ENCODE measurements at places on chromosomes 7 and 10.

DNA sequence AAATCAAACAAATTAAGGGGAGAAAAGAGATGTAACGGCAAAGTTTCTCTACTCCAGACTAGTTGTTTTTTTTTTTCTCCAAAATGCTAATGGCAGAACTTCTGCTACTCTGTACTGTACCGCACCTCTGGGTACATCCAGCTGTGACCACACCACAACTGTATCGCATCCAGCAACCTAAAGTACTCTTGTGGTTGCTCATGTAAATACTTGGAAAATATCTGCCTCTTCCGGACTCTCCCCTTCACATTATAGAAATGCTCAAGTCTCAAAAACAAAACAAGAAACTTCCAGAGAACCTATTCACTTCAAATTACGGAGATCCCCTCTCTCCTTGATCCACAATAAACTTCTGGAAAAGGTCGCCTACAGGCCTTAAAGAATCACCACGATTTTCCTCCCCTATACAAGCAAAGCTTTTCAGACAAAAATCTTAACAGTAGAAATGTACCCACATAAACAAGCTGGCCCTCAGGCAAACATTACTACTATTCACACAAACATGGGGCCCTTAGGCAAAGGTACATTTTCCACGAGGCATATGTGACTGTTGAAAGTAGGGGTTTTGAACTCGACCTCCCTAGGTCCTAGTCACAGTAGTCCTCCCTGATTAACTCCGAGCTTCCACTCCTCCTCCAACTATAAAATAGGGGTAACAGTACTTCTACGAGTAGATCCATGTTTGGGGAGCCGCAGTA, 222.9 kb upstream of the MKLN1 start:
- DNase-seq: no peak

GRCh38 chr10:127830414-127830813, 62.3 kb downstream of the CLRN3 start:
- DNase-seq: no peak

DNA sequence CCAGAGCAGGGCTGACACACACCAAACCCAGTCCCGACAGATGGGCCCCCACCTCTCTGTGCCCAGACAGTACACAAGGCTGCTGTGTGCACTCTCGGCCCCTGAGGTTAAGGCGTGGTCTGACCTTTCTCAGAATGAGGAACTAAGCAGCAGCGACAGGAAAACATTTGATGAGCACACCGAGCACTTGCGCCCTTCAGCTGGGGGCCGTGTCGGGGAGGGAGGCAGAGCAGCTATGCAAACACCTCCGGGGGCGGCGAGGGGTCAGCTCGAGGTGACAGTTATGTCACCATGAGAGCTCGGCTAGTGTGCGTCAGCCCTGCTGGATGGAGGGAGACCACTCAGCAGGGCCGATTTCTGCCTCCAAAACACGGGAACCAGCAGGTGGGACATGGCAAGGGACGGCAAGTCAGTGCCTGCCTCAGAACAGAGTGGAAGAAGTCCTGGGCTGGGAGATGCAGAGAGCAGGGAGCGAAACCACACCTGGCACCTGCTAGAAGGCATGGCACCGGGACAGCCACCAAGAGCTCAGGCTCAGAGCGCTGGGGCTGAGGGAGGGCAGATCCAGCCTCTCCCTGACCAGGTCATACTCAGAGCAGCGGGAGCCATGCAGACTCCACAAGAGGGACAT, 57.4 kb downstream of the CHST15 start:
- no peak for DNase-seq

GRCh38 chr7:29277436-29278215, 83.1 kb downstream of the CHN2 start:
- no peak for DNase-seq

DNA sequence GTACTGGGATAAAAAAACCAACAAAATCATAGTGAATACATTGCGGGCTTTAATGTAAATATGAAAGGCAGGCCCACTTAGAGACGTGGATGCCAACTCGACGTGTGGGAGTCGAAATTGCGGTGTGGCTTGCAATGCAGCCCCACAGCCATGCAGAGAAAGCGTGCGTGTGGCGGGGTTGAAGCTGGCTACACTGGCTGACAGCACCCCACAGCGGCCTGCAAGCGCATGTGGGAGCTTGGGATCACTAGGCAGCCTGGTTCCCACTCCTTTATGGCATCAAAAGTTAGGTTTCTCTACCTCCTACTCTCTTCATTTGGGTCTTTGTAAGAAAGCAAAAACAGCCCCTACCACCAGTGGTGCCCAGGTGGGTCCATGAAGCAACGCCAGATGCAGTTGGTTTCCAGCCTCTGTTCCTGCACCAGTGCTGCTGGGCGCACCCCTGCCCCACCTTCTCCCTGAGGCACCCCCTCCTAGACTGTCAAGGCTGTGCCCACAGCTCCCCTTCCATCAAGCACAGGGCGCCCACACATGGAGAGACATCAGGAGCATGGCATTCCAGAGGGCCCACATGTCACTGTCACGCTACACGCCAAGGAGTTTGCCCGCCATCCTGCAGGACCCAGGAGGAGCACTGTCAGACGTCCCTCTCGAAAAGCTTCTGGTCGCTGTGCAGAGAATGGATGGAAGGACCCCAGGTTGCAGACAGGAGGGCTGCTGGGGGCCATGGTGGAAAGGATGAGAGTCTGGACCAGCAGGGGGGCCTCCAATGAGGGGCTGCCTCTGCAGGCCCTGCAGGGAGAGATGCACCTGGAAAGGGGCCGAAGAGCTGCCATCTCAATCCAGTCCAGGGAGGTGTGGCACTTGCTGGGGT, 142.9 kb downstream of the PAXIP1 start:
- no peak for DNase-seq

DNA sequence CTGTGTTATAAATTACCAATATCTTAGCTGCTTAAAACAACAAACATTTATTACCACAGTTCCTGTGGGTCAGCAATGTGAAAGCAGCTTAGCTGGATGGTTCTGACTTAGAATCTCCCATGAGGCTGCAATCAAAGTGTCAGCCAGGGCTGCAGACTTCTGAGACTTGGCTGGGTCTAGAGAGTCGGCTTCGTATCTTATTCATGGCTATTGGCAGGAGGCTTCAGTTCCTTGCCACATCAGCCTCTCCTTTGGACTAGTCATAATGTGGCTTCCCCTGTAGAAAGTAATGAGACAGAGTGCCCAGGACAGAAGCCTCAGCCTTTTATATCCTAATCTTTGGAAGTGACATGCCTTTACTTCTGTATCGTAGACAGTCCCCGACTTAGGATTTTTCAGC, 27.3 kb downstream of the RALA start:
- peak; percentile 16 for DNase-seq

DNA sequence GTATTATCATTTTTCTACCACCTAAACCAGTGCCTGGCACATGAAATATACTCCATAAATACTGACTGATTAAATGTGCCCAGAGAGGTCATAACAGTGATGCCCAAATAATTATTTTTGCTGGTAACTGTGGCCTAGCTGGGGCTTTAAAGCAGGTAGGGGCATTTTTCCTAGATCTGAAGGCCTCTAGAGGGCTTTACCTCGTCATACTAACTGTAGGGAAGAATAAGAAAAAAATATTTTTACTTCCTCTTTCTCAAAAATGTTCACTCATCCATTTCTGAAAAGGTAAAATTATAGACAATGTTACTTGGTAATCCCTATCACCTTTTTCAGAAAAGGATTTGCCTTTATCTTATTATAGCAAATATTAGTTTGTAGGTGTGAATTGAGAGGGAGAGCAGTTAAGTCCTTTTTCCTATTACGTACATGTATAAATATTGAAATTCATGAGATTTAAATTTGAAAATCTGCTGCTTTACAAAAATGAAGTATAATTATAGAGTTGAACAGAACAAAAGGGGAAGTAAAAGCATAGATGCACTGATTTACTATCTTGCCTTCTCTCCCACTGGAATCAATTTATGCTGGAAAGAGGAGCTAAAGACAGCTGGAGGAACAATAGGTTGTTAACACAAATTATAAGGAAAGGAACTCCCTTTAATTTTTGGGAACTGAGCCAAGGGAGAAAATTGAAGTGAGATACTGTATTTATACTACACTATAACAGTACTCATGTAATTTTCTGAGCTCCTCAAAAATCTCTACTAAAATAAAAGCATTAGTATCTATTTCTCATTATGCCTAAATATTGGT, 71.5 kb upstream of the NOBOX start:
- DNase-seq: no peak

GRCh38 chr10:4301291-4302045, 516.5 kb upstream of the KLF6 start:
- no peak for DNase-seq

DNA sequence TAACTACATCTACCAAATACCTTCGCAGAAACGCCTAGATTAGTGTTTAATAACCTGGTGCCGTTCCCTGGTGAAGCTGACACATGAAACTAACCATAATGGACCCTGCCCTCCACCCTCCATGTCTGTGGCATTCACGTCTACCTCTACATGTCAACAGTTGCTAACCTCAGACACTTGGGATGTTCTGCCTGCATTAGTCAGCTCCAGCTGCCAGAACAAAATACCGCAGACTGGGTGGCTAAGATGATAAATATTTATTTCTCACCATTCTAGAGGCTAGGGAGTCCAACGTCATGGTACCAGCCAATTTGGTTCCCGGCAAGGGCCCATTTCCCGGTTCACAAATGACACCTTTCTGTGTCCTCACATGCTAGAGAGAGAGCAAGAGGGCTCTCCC, 118.5 kb upstream of the CHST15 start:
- DNase-seq: no peak

GRCh38 chr7:31096877-31097258, 44.8 kb downstream of the ADCYAP1R1 start:
- no peak for DNase-seq

DNA sequence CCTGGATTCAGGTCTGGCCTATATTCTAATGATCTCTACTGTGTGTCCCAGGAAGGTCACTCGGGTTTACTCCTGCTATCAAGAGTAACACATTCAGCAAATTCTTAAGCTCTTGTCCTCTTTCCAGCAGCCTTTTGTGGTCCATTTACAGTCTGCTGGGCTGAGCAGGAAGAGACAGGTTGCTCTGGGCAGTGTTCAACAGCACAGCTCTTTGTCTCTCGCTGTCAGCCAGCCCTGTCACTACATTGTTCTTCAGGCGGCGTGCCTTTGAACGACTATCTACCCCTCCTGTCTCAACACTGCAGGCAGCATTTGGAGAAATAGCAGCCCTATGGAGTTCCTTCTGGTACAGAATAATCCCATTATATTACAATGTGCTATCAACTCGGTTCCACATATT, 192.2 kb upstream of the TBX20 start:
- DNase-seq: no peak

- no peak for DNase-seq
Measured at GRCh38 chr10:100713859-100714565, 31.4 kb upstream of the PAX2 start.

DNA sequence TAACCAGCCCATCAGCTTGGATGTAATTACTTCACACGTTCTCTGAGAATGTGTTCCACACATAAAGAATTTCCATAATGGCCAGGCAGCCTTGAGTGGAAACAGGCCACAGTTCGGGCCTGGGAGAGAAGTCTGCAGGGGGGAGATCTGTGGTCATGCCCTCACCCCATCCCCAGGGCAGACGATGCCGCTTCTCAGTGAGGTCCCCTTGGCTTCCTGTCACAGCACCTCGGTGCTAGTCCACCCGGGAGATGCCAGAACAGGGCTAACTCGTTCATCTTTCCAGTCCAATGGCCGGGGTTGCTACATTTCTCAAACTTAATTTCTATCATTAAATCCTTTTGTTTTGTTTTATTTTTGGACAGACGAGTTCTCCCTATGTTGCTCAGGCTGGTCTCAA, 624.1 kb downstream of the PTPRN2 start:
- DNase-seq: no peak

DNA sequence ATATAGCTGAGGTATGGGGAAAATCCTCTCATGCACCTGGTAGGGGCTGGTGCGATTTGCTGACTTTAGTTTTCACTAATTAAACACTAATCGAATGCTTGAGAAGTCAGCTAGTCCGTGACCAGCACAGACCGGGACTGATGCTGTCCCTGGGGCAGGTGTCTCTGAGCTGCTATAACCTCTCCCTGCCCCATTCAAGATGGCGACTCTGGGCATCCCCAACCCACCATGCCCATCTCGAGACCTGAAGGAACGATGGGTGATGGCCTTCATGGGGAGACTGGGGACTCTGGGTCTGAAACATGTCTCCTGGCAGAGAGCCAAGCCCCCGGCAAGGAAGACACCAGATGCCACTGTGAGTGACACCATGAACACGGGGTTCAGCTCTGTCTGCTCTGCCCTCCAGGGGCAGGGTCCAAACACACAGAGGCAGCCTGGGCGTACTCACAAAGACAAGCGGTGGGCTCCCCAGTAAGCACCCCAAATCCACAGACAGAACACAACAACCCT, 57.4 kb downstream of the GNA12 start:
- DNase-seq: no peak

DNA sequence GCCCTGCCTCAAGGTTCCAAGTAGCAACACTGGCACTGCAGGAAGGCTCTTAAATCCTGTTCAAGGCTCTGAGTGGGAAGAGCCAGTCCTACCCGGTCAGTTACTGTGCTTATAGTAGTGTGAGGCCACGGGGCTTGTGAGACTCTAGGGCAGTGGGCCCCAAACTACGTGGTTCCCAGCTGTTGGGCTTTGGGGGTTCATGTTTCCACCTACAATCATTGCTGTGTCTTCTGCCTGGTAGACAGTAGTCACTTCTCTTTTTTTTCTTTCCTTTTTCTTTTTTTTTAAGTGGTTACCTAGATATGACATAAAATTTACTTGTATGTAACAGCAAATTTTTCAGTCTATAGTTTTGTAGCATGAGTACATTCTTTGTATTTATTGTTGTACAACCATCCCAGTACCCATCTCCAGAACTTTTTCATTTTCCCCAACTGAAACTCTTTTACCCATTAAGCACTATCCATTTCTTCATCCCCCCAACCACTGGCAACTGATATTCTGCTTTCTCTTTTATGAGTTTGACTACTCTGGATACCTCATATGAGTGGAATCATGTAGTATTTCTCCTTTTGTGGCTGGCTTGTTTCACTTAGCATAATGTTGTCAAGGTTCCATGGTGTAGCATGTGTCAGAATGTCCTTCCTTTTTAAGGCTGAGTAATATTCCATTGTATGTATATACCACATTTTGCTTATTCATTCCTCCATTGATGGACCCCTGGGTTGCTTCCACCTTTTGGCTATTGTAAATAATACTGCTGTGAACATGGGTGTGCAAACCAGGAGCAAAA, 7.7 kb downstream of the UBTD1 start:
- no peak for DNase-seq

- DNase-seq: no peak
Measured at GRCh38 chr7:45015313-45015712, 15.3 kb downstream of the CCM2 start.

GRCh38 chr7:55350281-55350680, 14.9 kb upstream of the LANCL2 start:
- DNase-seq: no peak

DNA sequence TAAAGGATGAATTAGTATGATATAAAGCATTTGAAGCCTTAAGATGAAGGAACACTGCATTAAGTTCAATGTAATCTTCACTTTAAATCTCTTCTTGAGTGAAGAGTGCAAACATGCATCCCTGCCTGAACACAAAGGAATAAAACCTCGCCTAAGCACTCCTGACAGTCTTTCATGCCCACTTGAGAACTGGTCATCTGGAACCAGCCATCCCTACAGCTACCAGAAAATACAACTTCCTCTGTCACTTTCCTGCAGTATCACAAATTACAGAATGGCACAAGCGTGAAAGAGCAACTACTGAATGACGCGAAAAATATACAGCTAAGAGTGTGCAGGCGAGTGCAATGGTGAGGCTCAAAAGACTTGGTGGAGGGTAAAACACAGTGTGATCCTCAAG, 1079.9 kb downstream of the CNTNAP2 start:
- no peak for DNase-seq

Measured in GOT3 (cell line).